ENCODE measurements at places on chromosomes 12 and 14.

- no peak for DNase-seq
Observed at GRCh38 chr12:24479131-24479530, 469.8 kb downstream of the BCAT1 start.

DNA sequence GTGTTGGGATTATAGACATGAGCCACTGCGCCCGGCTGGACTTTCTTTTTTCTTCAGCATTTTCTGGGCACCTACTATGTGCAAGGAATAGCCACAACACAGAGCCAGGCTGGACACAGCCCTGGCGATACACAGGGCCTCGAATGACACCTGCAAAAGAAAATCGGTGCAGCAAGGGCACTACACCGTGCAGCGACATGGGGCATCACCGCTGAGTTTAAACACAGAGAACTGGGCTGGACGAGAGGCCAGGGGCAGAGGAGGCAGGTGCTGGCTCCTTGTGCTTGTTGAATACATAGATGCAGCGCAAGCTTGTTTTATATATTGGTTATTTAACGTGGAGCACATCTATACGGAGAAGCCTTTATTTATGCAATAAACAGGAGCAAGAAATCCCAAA, 92.4 kb downstream of the SETD3 start:
- DNase-seq: no peak

- no peak for DNase-seq
Observed at GRCh38 chr12:97131220-97131981, 224.3 kb downstream of the NEDD1 start.

DNA sequence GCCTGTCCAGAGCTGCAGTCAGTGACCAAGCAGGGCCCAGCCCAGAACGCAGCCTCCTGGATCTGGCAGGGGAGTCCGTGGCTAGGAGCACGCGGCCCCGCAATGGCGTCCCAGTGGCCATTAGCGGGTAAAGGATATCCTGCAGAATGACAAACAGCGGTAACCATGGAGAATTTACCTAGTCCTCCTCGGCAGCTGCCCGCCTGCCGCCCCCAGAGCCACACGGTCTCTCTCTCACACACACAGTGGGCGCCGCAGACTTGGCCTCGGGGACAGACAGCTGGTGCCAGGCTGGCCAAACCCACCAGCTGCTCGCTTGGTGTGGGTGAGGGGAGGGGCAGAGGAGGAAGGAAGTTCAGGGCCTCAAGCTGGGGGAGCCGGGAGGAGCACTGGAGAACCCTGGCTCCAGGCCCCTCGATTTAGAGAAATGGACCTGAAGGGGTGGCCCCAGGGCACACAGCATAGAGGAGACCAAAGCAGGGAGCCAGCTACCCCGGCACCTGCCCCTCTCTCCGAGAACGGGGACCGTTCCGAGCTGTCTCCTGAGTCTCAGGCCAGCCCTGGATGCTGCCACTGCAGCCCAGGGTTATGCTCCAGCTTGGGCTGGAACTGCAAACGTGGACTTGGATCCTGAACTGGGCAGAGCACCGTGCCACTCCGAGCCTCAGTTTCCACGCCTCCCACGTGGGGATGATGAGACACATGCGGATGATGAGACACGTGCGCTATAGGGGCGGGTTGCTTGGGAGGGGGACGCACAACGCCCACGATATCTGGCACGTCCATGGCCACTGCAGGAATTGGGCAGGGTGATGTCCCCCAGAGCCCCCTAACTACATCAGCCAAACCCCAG, 3.4 kb downstream of the CDK2AP1 start:
- no peak for DNase-seq

GRCh38 chr12:5694759-5695409, 250.2 kb downstream of the ANO2 start:
- DNase-seq: no peak

DNA sequence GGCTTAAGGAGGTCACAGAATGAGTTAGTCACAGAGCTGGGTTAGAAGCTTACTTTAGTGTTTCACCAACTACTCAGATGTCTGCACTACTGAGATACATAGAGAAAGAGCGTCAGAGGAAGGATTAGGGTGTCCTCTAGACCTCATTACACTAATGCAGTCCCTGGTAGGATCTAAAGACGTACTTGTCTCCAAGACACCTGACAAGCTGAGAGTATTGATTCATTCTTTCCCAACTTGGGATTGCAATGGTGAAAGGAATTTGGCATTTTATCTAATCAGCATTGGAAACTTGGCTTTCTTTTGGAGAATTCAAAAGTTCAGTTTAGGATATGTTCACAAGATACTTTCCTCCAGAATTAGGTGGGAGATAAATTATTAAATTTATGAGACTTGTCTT, 402.1 kb downstream of the ZFP36L1 start:
- DNase-seq: no peak

DNA sequence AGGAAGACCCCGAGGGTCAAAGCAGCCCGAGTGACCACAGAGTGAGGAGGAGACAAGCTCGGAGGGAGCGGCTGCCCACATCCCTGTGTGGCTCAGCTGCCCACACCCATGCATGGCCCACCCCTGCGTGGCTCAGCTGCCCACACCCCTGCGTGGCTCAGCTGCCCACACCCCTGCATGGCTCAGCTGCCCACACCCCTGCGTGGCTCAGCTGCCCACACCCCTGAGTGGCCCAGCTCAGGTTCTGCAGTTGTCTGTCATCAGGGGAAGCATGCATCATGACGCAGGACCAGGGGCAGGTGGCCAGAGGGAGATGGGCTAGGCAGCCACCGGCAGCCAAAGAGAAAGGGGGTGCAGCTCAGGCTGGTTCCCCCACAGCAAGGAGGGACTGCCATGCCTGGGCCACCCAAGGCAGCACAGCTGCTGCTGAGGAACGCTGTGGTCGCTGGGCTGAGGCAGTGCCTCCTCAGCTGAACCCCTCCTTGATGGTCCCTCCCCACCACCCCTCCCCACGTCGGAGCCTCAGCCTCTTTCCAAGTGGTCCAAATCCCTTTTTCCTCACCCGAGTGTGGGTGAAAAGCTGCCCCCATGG, 33.3 kb upstream of the NUDT14 start:
- no peak for DNase-seq

- no peak for DNase-seq
Observed at GRCh38 chr14:68146818-68147217, 327.2 kb downstream of the RAD51B start.

DNA sequence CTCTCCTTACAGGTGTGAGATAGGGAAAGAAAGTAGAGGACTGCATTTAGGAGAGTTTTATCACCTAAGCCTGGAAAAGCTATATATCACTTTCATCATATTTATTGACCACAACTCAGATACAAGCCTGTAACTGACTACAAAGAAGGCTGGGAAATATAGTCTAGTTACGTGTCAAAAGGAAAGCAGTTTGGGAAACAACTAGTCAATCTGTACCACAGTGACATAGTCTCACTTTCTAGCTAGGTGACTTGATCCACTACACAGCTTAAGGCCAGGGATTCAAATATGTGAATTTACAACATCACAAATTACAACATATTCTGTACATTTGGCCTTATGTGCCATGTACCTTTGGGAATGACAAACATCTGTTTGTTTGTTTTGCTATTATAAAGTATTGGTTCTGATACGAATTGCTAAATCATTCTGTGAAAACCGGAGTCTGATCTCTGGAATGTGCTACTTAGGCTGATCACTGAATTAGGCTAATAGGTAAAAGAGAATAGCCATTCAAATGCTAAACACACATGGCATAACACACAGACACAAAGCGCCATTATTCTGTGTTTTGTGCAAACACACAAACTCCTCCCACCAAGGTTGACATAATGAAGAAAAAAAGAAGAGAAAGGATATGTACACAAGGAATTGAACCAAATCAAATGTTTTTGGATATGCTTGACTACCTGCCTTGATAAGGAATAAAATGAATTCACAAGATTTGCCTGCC, 279.8 kb downstream of the DUSP6 start:
- DNase-seq: no peak

GRCh38 chr14:64966976-64967375, 5.2 kb downstream of the RAB15 start:
- no peak for DNase-seq

GRCh38 chr14:92997343-92998061, 74.6 kb downstream of the CHGA start:
- DNase-seq: no peak

- no peak for DNase-seq
Observed at GRCh38 chr14:34297786-34298520, 164.1 kb downstream of the SPTSSA start.

- no peak for DNase-seq
Observed at GRCh38 chr12:55726971-55727370, 1.8 kb downstream of the CD63 start.

DNA sequence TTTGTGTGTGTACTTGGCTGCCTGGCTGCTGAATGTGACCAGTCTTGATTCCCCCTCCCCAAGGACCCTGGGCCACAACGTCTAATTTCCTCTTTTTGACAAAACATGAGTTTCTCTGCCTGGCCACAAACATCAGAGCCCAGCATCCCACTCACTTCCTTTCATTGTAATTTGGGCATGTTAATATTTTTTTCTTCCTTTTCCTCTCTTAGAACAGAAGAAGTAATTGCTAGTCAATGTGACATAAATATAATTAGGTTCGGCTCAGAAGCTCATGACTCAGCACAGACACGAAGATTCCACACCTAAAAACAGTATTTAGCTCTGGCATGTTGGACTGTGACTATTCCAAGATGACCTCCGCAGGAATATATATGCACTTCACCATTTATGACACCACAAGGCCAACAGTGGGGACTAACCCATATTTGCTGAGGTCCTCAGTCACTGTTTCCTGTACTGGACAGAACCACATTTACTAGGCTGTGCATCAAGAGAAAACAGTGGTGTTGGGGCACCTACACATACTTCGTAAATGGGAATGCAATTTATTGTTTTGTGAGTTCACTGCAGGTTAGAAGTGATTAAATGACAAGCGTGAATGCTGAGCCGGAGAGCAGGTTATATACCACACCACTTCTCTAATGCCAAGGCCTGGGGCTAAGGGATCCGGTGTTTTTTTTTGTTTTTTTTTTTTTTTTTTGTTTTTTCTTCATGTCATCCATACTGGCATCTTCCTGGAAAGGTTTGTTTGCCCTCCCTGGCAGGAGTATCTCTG, 4.2 kb downstream of the GSG1 start:
- DNase-seq: no peak

- DNase-seq: no peak
Observed at GRCh38 chr14:93628048-93628447, 160.2 kb downstream of the PRIMA1 start.

DNA sequence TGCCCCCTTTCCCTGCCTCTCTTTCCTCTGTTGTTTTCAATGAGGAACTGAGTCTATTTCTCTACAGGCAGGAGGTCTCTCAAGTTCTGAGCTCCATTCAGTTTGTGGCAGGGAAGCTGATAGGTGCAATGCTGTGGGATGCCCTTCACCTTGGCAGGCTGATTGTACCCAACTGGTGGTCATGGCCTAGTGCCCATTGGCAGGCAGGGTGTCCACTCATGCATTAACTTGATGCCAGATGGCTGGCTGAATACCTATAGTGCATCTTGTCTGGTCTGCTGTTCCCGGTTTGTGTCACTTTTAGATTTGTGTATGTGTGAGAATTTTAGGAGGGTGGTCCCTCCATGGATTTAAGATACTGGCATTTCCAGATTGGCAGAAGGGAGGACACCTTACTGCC, 20.0 kb upstream of the ITGA5 start:
- no peak for DNase-seq

- no peak for DNase-seq
Observed at GRCh38 chr14:75119056-75119455, 7.8 kb downstream of the NEK9 start.

GRCh38 chr12:84572196-84572595, 340.4 kb downstream of the SLC6A15 start:
- no peak for DNase-seq

- DNase-seq: no peak
Observed at GRCh38 chr12:1581973-1582708, 12.2 kb downstream of the FBXL14 start.

DNA sequence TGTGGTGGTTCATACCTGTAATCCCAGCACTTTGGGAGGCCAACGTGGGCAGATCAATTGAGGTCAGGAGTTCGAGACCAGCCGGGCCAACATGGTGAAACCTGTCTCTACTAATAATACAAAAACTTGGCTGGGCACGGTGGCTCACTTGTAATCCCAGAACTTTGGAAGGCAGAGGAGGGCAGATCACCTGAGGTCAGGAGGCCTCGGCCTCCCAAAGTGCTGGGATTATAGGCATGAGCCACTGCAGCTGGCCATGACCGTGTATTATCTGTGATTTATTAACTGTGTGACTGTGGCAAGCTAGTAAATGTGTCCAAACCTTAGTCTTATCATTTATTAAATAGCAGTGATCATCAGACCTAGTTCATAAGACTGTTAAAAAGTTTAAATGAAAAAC, 7.1 kb upstream of the ITPK1 start:
- DNase-seq: no peak

- DNase-seq: no peak
Observed at GRCh38 chr14:74660167-74660566, 48.1 kb upstream of the LTBP2 start.

- DNase-seq: no peak
Observed at GRCh38 chr14:24928386-24928900, 121.5 kb downstream of the STXBP6 start.

DNA sequence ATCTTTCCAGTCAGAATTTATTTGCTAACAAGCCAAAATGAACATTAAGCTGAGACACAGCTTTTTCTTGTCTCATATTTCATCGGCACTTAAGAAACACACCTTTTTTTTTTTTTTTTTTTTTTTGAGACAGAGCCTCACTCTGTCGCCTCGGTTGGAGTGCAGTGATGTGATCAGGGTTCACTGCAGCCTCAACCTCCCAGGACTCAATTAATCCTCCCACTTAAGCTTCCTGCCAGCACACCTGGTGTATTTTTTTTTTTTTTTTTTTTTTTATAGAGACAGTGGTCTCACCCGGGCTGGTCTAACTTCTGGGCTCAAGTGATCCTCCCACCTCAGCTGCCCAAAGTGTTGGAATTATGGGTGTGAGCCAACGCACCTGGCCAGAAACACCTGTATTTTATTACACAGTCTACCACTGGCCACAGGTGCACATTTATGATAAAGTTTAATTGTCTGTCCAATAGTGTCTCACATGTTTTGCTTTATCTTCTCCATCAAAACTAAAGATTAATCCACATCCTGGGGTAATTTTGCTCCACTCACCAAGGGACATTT, 62.7 kb downstream of the C2CD5 start:
- DNase-seq: no peak

DNA sequence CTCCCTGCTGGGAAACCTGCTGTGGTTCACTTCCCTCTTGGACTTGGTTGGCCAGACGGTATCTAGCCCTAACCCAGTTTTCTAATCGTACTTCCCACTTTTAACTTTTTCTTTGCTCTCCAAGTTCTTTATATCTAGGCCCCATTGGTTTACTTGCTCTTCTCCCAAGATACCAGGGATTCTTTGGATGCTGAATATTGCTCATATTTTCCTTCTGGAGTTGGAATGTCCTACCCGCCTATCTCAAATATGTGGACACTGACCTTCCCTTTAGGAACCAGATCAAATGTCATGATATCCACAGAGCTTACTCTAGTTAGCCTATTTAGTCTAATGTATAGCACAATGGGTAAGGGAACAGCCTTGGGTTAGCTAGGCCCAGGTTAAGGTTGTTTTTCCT, 228.6 kb downstream of the DACT1 start:
- DNase-seq: no peak
